ENCODE measurements at places on chromosomes 6 and 20. TPM values are rescaled to one million over a fixed set of nuclear protein-coding genes. Genes with fewer than 3 reads are reported as not detected.

The SLC17A9 gene
- 10.2 TPM for total RNA-seq

The FOXS1 gene
- not detected for total RNA-seq

The XPO5 gene
- total RNA-seq: 104 TPM

The MOG gene
- not detected for total RNA-seq

The PPP1R3D gene
- 5.7 TPM for total RNA-seq

The KIAA1755 gene
- total RNA-seq: not detected

The NRN1 gene
- 2.5 TPM for total RNA-seq

The FAM135A gene
- 11.4 TPM for total RNA-seq

The SLC26A8 gene
- total RNA-seq: 0.44 TPM

The C6orf15 gene
- total RNA-seq: not detected

The PROKR2 gene
- total RNA-seq: not detected

The MDC1 gene
- total RNA-seq: 102 TPM

The FNDC1 gene
- not detected for total RNA-seq

The CLPSL1 gene
- total RNA-seq: not detected

The ECHDC1 gene
- total RNA-seq: 46.9 TPM

The TCFL5 gene
- 4.9 TPM for total RNA-seq

The ZBTB46 gene
- 8.2 TPM for total RNA-seq

The MYH7B gene
- total RNA-seq: 0.46 TPM

The FAXC gene
- not detected for total RNA-seq

The TRAPPC3L gene
- not detected for total RNA-seq

The PSMB9 gene
- 299 TPM for total RNA-seq

The NRSN1 gene
- not detected for total RNA-seq

The NUS1 gene
- 33.3 TPM for total RNA-seq

The GABBR1 gene
- total RNA-seq: 21.7 TPM

The GPX5 gene
- total RNA-seq: not detected

The ADGRF4 gene
- total RNA-seq: not detected

The AKAP7 gene
- 6.7 TPM for total RNA-seq

The PAK5 gene
- not detected for total RNA-seq

The GRM1 gene
- not detected for total RNA-seq

The RFX6 gene
- total RNA-seq: not detected

The GSTA3 gene
- not detected for total RNA-seq

The PSORS1C1 gene
- total RNA-seq: 0.67 TPM

The CALHM5 gene
- total RNA-seq: not detected

Measured in activated T-cell treated with anti-CD3 and anti-CD28 coated beads, Interleukin-2, amount 50 U/mL, for 72 hours (primary cell).